ENCODE measurements at places on chromosomes 11 and 22.

GRCh38 chr11:130817330-130817944, 98.8 kb downstream of the SNX19 start:
- DNase-seq = no peak

DNA sequence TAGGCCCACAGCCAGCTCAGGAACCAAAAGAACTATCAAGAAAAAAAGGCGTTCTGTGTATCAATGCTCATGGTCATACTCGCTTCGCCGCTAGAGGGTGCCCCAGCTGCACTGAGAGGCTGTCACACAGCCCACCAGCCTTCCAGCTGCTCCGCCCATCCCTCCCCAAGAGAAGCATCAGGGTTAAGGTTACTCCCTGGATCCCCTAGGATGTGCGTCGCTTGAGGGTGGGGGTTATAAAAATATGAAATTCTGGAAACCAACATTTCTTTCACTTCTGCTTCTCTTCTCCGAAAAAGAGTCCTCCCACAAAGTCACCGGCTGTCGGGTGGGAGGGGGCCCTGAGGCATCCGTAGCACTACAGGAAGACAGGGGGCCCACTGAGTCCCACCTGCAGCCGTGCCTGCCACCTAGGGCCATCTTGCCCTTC, 1.7 kb downstream of the CBX6 start:
- peak; percentile 94 for DNase-seq

GRCh38 chr11:80849253-80849652, 1408.4 kb upstream of the TENM4 start:
- no peak for DNase-seq

- no peak for DNase-seq
These were observed 88.2 kb downstream of the SHANK2 start for GRCh38 chr11:71164186-71164585.

GRCh38 chr11:117827521-117828511, 3.3 kb upstream of the FXYD2 start:
- DNase-seq = peak; percentile 14

- peak; percentile 88 for DNase-seq
These were observed 680.9 kb upstream of the ANO5 start for GRCh38 chr11:21511835-21512440.

- DNase-seq = no peak
These were observed 297.0 kb downstream of the CTTN start for GRCh38 chr11:70695086-70695960.

DNA sequence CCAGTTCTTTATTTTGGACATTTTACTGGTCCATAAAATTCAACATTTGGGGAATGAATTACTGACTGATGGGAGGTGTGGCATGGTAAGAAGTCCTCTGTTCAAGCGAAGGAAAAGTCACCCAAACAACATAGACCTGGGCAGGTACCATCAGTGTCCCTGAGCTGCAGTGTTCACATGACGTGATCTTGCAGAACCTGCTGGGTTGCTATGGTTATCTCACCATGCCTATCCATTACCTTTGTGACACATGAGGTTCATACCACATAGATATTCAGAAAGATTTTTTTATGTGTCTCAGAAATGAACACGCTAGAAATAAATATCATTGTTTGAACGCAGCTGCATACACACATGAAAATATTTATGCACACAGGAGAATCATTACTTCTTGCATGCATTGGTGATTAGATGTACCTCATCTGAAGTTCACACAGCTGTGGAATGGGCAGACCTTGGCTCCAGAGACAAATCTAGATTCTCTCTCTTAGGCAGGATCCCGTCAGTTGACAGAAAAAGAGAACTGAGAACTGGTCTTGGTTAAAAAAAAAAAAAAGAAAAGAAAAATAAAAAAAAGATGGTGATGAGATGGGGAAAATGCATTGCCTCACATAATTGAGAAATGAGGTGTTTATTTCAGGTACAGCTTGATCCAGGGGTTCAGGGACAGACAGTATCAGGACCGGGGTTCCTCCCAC, 21.4 kb upstream of the RCN1 start:
- no peak for DNase-seq

GRCh38 chr22:29336751-29337490, 21.4 kb upstream of the RASL10A start:
- DNase-seq = no peak

DNA sequence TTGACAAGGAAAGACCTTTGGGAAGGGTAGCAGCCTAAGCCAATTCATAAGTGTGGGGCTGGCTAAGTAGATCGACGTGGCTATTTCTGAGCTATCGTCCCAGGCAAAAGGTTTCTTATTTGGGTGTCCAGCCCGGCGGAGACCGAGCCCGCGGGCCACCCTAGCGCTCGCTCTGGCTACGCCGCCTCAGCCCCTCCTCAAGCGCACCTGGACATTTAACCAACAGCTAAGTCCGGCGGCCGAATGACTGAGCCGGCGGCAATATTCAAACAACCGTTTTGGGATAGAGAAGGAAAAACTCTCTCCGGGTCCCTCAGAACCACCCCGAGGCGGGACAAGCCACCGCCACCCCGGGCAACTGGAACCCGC, 457 bp downstream of the RNF141 start:
- peak; percentile 61 for DNase-seq

DNA sequence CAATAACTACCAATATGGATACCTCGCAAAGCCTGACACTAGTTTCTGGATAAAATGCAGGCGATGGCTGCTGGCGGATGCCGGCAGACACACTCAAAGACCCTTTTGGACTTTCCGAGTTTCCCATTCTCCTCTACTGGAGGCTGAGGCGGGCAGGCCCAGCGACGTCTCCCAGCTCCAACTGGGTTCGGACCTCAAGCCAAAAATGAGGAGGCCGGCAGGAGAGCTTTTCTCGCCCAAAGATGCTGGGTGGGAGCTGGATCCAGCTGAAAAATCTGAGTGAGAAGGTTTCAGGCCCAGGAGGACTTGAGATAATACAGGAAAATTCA, 428 bp upstream of the FEZ1 start:
- no peak for DNase-seq

DNA sequence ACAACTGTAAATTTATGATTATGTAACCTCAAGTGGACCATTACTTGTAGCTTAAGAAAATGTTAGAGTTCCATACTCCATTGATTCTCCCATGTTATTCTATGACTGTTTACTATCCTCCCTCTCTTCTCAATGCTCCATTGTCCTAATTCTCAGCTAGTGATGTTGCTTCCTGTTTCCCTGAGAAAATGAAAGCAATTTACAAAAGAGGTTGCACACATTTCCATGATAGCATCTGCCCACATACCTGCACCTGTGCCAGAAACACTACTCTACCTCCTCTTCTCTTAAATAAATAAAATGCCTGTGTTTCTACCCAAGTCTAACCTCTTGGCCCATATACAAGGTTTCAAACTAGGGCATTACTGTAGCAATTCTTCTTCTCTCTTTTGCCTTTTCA, 1620.9 kb downstream of the FAM181B start:
- DNase-seq = no peak

DNA sequence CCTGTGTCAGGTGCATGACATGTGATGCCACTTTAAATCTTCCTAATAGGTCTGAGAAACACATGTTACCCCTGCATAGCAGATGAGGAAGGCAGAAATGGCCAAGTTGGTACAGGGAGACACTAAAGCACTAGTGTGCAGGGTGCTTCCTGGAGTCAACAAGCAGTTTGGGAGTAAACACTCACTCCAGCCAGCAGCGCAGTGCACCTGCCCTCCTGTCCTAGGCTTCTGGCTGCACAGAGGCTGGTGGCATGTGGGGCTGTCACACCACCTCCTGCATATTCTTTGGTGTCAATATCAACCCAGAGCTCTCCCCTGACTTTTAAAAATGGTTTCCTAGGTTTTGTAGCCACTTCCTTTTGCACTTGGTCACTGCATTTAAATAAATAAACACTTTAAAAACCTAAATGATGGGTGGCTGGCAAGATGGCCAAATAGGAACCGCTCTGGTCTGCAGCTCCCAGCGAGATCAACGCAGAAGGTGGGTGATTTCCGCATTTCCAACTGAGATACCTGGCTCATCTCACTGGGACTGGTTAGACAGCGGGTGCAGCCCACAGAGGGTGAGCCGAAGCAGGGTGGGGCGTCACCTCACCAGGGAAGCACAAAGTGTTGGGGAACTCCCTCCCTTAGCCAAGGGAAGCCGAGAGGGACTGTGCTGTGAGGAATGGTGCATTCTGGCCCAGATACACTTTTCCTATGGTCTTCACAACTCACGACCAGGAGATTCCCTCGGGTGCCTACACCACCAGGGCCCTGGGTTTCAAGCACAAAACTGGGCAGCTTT, 33.5 kb downstream of the GAB4 start:
- no peak for DNase-seq

DNA sequence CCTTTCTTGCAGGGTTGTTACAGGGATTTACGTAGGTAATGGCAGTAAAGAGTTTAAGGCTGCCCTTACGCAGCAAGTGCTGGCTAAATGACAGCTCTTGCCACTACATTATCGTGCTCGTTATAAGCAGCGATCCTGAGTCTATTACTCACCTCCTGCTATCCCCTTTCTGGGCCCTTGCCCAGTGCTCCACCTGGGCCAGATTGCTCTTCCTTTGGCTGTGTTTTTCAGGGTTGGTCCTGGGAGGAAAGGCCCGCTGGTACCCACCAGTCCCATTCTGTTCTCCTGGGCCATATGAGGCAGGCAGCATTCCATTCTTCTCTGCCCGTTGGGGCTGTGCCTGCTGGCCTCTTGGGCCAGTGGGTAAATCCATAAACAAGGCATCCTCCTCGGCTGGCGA, 87.5 kb downstream of the C11orf58 start:
- no peak for DNase-seq

DNA sequence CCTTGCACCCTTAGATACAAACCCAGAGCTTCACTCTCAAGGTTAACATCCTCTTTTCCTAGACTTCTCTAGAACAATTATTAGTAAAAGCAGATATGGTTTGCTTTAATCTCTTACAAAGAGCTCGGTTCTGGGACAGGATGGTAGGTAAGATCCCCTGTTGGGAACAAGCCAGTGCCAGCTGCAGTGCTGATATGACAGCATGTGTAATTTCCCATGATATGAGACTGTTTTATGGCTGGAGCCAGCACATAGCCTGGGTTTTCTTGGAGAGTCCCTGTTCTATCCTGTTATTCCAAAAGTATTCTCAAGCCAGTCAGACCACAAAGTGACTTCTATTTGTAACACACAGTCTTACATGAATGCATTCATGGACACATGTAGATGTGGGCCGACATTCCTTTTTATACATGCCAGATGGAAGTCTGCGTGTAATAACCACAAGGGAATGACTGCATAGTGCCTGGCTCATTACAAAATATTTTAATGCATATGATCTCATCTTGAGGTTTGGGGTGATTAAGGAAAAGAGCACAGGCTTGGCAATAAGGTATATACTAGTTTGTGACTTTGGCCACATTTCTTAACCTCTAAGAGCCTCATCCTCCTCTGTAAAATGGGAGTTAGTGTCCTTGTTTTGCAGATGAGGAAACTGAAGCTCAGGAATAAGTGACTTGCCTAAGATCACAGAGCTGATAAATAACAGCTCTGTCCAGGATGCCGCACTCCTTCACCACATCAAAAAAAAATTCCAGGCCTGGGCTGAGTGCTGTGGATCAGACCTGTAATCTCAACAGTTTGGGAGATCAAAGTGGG, 21.8 kb downstream of the CLMP start:
- no peak for DNase-seq

- DNase-seq = no peak
These were observed 46.3 kb downstream of the PIK3C2A start for GRCh38 chr11:17161515-17161914.

GRCh38 chr11:92329646-92330045, 105.0 kb downstream of the FAT3 start:
- no peak for DNase-seq

DNA sequence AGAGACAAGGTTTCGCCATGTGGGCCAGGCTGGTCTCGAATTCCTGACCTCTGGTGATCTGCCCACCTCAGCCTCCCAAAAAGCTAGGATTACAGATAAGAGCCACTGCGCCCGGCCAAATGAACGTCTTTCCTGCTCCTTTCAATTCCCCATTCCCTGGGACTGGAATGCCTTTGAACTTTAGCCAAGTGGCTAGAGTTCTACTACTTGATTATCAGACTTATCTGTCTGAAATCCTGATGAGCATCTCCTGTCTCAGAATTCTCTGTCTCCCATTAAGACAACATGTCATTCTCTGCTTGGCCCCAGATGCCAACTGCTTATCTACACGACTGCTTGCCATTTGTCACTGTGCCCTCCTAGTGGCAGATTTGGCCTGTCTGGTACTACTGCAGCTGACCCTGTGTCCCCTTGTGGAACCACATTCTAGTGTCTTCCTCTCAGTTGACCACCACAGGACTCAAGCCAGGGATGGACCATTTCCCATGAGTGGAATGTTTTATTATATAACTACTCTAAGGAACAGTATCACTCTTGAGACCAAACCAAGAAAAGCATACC, 33.1 kb upstream of the IPO7 start:
- DNase-seq = no peak

- DNase-seq = no peak
These were observed 11.4 kb downstream of the ETS1 start for GRCh38 chr11:128575961-128576350.

- DNase-seq = no peak
These were observed 49.7 kb downstream of the ATG16L2 start for GRCh38 chr11:72863916-72864315.

GRCh38 chr11:65152122-65152521, 17.8 kb upstream of the SYVN1 start:
- DNase-seq = no peak

- no peak for DNase-seq
These were observed 29.9 kb downstream of the SYN3 start for GRCh38 chr22:33028234-33028633.

- no peak for DNase-seq
These were observed 51.3 kb downstream of the KIRREL3 start for GRCh38 chr11:126949066-126949891.

- DNase-seq = peak; percentile 79
These were observed 96.4 kb downstream of the KIAA1671 start for GRCh38 chr22:25048659-25049647.

DNA sequence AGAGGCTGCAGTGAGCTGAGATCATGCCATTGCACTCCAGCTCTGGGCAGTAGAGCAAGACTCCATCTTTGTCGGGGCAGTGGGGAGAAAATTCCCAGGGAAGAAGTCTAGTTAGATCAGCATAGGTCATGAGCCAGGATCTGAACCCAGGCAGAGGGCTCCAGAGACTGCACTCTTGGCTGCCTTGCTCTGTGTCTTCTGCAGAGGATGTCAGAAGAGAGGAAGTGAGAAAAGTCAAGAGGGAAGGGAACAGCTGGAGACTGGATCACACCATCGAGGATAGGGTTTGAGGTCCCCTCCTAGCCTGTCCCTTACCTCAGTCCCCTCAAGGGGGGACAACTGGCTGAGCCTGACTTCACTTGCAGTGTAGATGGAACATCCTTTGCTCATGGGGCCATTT, 5.8 kb downstream of the MYOD1 start:
- no peak for DNase-seq

DNA sequence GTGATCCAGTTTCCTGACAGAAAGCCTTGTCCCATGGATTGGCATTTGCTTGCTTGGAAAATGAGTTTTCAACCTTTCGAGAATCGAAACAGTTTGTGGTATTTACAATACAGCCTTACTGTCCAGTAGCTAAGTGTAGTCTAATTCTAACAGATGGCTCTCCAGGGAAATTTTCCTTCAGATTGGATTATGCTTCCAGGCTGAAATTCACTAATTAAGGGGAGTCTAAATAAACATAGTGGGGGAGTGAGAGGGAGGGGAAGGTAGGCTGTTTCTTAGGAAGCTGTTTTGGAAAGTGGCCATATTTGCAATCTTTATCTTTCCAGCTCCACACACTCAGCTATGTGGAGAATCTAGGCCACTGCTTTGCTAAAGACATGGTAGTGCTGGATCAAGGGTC, 81.3 kb downstream of the SYT9 start:
- DNase-seq = no peak
